ENCODE measurements at places on chromosomes 7 and 10.

DNA sequence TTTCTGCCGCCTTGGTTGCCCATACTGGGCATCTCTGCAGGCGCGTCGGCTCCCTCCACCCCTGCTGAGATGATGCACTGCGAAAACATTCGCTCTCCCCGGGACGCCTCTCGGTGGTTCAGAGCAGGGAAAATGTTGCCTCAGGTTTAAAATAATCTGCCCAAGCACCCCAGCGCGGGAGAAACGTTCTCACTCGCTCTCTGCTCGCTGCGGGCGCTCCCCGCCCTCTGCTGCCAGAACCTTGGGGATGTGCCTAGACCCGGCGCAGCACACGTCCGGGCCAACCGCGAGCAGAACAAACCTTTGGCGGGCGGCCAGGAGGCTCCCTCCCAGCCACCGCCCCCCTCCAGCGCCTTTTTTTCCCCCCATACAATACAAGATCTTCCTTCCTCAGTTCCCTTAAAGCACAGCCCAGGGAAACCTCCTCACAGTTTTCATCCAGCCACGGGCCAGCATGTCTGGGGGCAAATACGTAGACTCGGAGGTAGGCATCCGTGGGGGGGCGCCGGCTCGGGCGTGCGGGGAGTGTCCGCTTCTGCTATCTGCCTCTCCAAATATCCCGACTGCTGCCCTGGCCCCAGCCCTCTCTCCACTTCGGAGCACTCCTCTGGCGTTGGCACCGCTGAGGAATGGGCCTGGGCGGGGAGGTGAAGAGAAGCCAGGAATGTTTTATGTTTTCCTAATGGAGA lies at the start of gene CAV1:
TSS of gene CAV1 (plus strand) at position 428 of the 689 bp plus-strand sequence. CDS start at position 455, 27 bp downstream.
- peak; percentile 97 for DNase-seq

DNA sequence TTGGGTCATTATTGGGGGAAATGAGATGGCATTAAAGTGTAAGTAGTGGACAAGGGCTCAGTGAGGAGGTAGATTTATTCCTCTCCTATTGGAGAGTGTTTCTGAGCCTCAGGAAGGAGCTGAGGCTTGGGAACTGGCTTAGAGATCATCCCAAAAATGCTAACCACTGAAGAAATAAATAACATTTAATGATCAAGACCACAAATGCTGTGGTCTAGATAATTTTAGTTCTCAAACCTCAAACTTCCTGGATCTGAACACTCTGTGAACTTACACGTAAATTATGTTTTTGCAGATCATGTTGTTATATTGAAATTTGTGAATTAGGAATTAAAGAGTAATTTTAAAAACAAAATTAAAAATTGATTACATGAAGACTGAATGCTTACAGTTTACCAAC lies 27.3 kb downstream of the MDFIC start:
- DNase-seq = peak; percentile 42

DNA sequence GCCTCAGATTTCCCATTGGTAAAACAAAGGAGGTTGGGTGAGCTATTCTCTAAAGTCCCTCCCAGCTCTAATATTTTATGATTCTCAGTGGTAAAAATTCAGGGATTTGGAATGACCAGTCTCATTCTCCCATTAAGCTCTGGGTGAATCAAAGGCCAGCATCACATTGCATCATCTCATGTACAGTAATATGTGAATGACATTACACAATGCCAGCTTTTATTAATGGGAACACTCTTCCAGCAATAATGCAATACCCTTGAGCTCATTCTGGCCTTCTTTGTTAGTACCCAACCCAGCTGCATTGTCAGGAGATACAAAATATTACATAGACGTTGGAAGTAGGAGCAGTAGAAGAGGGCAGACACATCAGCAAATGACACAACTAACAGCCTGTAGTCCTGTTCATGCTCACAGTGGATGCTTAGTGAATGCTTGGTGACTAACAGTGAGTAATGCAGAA lies 100.0 kb upstream of the EGR2 start:
- peak; percentile 33 for DNase-seq

DNA sequence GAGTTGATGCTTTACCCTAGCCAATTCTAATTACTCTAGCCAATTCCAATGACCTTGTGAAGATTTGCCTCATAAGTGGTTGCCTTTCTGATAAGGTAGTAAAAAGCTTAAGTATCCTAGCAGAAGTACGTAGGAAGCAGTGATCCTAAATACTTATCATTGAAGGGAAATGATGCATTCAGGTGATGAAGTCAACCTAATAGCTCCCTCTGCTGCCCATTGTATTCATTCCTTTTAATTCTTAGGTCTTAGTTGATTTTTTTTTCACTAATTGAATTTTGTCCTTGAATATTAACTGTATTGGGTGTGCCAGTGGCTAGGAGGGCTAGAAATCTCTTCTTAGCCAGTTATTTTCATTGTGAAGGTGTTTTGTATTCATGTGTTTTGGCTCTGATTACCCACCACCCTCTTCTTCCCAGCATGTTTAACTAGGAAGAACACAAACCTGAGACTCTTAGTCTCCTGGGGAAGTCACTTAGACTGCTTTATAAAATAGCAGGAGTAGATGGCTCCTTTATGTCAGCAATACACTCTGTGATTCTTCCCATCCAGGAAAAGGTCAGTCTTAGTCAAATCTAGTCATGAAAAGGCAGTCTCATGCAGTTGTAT lies 46.3 kb downstream of the PLEKHA8 start:
- DNase-seq = peak; percentile 77

- DNase-seq = peak; percentile 73
These were observed 34.6 kb downstream of the TRIM8 start for GRCh38 chr10:102678842-102679289.

DNA sequence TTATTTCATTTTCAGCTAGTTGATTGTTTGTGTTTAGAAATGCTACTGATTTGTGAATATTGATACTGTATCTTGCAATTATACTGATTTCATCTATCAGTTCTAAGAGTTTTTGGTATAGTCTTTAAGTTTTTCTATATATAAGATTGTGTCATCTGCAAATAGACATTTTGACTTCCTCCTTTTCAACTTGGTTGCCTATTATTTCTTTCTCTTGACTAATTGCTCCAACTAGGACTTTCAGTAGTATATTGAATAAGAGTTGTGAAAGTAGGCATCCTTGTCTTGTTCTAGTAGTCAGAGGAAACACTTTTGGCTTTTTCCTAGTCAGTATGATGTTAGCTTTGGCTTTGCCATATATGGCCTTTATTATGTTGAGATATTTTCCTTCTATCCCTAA lies 20.4 kb downstream of the PHTF2 start:
- no peak for DNase-seq

- DNase-seq = no peak
These were observed 305.1 kb downstream of the PTPRN2 start for GRCh38 chr7:158282461-158283001.

DNA sequence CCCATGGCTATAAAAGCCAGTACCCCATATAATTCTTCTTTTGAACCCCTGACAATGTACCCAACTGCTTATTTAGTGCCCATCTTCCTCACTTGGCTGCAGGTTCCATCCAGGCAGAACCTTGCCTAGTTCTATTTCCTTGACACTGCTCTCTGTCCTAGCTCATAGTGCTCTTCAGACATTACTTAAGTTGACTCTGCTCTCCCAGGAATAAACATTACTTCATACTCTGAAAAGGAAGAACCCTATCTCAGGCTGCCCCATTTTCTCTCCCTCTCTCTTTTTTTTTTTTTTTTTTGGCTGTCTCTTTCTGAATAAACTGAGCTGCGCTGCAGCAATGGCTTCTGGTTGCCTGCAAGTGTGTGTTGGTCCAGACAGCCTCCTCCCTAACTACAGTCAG lies 21.0 kb downstream of the ACTA2 start:
- no peak for DNase-seq

- peak; percentile 32 for DNase-seq
These were observed 107.4 kb downstream of the ZRANB1 start for GRCh38 chr10:125049216-125049881.

DNA sequence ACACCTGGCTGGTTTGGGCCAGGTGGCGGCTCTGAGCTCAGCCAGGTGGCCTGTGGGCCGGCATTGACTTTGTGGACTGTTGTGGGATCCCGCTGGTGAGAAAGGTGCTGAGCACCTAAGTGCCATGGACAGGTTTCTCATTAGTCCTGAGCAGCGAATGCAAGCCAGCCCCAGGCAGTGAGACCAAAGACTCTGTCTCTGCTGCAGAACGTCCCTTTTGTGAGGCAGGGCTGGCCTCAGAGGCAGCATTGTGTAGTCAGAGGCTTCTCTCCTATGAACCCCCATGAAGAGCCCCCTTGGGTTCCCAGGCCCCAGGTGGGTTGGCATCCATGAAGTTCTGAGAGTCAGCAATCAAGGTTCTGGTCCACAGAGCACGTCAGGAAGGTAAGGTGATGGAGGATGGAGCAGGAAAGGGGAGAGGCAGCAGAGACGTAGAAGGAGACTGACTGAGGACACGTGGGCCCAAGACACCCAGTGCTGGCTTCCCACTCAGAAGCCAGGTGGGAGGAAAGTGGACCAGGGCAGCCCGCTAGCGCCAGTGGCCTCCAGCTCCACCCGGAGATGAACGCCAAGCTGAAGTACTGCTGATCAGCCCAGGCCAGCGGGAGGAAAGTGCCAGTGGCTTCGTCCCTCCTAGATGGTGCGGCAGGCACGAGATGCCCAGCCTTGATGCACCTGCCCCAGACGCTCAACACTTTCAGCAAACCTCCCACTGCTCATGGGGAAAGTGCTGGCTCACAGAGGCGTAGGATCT lies 19.2 kb upstream of the PTPRN2 start:
- DNase-seq = no peak

GRCh38 chr10:124237282-124237961 lies 144.0 kb upstream of the CHST15 start:
- DNase-seq = no peak

DNA sequence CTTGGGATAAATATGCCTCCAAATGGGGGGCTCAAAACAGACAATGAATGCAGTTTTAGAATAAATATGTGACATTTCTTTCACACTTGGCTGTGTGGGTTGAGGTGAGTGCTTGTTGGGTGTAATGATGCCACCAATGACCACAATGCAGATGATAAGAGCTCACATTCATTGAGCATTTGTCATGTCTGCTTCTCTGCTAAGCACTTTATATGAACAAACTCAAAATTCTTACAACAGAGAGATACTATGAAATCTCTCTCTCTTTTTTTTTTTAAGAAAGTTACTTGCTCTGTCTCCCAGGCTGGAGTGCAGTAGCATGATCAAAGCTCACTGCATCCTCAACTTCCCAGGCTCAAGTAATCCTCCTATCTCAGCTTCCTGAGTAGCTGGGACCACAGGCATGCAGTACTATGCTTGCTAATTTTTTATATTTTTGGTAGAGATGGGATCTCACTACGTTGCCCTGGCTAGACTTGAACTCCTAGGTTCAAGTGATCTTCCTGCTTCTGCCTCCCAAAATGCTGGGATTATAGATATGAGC lies 185.4 kb downstream of the JCAD start:
- DNase-seq = peak; percentile 27

DNA sequence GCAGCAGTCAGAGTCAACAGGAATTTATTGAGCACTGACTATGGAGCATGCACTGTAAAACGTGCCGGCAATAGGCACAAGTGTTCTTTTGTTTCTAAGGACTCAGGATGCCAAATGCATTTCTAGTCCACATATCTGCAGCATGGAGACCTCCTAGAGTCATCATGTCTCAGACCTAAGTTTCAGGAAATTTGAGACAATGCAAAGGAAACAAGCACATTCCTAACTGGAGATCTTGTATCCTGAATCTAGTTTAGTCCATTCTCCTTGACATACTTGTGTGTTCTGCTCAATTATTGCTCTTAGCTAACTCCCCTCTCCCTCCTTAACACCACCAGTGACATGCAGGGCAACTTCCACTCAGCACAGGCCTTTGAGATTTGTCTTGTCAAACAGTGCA lies 173.2 kb downstream of the ZNF438 start:
- DNase-seq = no peak

- no peak for DNase-seq
These were observed 8.9 kb downstream of the HK1 start for GRCh38 chr10:69287181-69287580.

DNA sequence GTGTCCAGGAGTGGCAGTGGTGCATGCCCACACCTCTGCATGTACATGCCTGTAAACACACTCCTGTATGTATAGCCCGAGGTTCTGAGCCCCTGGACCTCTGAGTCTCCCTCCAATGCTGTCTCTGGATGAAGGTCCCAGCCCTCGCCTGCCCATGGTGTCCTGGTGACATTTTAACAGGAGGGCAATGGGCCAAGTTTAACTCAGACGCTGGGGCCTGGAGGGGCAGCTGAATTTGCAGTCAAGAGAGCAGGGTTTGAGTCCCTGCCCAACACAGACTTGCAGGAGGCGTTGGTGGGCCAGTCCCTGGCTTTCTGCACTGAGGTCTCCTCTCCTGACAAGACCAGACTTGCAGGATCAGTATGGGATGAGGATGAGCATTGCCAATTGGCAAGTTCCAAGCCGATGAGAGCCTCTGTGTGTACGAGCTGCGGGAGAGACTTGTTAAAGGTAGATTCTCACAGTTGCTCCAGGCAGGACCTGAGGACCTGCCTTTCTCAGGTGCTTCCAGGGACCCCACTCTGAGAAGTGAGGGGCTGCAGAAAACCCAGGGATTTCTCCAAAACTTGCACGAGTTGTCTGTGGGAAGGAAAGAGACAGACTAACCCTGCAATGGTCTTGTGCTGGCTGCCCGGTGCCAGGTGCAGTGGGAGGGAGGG lies 141.9 kb downstream of the ELFN1 start:
- no peak for DNase-seq

- peak; percentile 52 for DNase-seq
These were observed 30.1 kb downstream of the DENND2A start for GRCh38 chr7:140610204-140611165.

DNA sequence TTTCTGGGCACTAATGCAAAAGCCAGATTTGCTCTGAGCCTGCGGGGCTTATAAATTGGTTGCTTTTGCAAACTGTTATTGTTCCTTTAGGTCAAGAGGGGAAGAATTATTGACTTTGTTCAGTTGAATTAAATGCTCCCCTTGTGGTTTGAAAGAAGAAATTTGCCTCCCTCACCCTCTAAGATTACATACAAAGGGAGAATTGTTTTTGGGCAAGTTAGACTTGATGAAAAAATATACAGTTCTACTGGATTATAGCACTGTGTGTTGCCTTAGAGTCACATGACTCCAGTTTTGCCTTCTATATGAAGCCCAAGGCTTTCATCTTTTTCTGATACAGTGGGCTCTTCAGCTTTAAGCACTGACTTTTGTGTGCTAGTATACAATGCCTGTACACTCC lies 1265.8 kb upstream of the LRRTM3 start:
- DNase-seq = no peak

GRCh38 chr10:76282061-76283025 lies 850.9 kb downstream of the LRMDA start:
- DNase-seq = no peak

GRCh38 chr7:36348256-36348655 lies 41.4 kb upstream of the ANLN start:
- peak; percentile 91 for DNase-seq

Data from choroid plexus epithelial cell (primary cell).